Ovary (tissue), 10 donors: ENCODE measurements at places on chromosomes 3 and 15. TPM values are rescaled to one million over a fixed set of nuclear protein-coding genes. Genes with fewer than 3 reads are reported as not detected.

DNA sequence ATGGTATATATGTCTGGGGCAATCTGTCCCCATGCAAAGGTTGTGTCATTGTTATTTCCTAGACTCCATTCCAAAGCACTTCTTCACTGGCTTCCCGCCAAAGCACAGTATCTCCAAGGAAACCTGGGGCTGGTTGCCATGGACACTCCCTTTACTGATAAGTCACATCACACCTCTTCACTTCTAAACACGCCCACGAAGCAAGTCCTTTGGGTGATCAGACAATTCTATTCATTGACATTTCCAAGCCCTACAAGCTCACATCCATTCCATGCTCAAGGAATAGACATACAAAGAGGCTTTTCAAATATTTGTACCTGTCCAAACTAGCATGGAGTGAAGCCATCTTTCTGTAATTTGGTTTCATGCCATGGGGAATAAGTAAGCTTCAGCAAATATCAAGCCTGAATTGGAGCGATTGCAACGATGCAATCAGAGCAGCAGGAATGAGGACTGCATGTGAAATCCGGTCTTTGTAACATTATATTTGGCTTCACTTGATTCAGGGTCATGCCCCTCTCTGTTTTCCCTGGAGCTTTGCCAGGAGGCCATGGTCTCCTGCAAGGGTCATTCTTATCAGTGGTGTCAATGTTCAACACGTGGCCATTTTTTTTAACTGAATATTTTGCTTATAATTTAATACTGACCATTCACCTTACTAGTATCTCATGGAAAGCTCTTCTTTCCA is 201.6 kb upstream of the TMC3 start:
- no peak for DNase-seq

DNA sequence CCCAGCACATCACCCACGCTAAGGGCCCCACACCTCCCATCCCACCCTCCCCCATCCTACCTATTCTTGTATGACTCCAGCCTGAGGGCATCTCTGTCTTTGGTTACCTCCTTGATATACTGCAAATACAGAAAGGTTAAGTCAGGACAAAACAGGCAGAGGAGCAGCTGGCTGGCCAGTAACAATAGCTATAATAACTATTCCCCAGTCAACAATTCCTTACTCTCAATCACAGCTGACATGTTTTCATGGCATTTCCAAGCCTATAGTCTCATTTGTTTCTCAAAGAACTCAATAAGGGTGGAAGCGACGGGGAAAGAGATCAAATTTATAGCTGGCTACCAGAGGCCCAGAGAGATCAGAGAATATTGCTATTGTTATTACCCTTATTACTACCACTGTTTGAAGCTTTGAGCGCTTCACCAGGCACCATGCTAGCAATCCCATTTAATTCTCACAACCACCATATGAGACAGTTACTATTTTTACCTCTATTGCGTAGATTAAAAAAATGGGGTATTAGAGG is 93.0 kb upstream of the C2CD4B start:
- no peak for DNase-seq

- no peak for DNase-seq
Observed at GRCh38 chr15:83721981-83722380, 68.1 kb downstream of the ADAMTSL3 start.

DNA sequence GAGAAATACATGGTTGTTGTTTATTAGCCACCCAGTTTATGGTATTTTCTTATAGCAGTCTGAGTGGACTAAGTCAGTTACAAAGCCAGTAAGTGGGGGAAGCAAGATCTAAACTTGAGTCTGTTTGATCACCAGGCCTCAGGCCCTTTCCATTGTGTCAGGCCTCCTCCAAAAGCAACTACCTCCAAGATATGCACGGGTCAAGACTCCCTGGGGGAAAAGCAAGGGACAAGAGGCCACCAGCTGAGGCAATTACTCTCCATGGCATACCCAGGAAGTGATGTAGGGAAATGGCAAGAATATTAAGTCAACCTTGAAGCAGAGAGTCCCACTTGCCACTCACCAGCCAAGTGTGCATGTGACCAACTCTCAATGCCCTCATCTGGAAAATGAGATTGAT is 28.6 kb upstream of the SRGAP3 start:
- no peak for DNase-seq

DNA sequence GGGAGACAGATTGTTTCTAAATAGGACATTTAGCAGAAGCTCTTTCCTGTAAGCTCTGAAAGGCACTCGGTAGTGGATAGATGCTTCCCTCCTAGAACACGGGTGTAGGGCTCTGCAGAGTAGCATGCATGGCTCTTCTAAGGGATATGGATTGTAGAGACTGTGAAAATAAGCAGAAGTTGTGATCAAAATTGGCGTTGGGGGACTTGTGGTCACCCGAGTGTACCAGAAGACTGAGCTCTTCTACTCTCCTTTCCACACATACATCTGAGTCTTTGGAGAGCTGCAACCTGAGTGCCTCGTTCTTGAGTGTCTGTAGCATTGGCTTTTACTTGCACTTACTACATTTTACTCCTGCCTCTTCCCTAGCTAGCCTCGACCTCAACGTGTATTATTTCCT is 197.7 kb downstream of the LPP start:
- DNase-seq: no peak

GRCh38 chr3:52983828-52984227 is 62.0 kb downstream of the SFMBT1 start:
- DNase-seq: no peak

GRCh38 chr3:172089250-172089649 is 49.9 kb downstream of the FNDC3B start:
- no peak for DNase-seq

DNA sequence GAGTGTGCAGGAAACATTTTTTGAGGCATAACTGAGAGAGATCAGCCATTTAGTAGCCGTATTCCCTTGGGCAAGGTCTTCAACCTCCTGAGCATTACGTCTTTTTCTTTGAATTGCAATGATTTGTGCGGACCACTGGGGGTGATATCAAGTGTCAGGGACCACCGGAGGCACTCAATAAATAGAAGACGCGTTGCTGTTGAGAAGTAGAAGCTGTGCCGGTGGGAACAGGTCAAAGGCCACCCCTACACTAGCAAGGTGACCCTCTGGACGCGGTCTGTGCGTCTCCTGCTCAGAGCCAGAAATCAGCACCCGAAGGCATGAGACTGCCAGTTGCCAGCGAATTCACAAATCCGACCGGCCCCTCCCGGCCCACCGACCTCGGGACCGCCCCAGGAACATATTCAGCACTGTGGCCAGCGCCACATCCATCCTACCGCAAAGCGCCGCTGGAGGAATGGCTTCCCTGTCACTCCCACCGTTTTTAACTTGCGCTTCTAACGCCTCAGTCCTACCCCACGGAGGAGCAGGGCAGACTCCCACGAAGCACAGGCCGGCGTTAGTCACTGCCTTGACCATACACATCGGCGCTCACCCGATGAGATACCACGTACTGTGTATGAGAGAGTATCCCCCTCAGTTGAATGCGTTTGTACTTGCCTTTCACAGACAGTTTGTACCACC is 1.4 kb upstream of the GHSR start:
- no peak for DNase-seq

GRCh38 chr15:58932710-58933280 is 684 bp downstream of the SLTM start:
- DNase-seq: no peak

HYAL1 gene
- total RNA-seq: 2.7 TPM
